ENCODE measurements at places on chromosomes 5 and 9.

DNA sequence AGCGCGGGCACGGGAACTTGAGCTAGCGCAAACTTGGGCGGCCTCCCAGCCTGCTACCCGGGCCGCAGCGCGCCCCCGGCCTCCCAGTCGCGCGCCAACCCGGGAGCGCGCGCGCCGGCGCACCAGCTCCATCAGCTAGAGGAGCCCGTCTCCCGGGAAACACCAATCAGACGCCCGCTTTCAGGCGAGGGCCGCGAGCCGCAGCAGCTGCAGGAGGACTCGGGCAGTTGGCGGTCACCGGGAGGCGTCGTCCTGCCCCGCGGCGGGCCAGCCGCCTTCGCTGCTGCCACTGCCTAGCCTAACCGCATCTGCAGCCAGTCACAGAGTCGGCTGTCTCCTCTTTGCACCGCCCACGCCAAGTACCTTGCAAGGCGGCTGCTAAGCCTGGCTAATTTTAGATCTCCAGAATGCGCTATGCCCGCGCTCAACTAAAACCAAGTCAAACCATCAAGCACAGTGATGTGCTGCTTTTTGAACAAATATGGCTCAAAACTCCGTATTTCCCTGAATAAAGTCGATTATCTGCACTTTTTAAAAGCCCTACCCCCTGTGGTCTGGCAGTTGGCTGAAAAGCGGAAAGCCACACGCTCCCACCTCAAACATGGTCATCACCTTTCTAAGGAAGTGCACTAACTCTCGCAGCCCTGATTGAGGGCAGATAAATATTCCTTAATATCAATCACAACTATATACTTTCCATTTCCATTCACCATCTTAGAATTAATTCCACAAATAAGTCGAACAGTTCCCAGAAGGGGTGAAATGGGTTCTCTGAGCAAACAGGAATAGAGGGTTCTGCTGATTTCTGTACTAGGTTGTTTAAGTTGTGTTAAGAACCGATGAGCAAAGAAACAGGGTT lies 221.8 kb downstream of the MEF2C start:
- peak; percentile 54 for DNase-seq

GRCh38 chr5:141508798-141509611 lies 20.1 kb downstream of the PCDHGC5 start:
- no peak for DNase-seq

DNA sequence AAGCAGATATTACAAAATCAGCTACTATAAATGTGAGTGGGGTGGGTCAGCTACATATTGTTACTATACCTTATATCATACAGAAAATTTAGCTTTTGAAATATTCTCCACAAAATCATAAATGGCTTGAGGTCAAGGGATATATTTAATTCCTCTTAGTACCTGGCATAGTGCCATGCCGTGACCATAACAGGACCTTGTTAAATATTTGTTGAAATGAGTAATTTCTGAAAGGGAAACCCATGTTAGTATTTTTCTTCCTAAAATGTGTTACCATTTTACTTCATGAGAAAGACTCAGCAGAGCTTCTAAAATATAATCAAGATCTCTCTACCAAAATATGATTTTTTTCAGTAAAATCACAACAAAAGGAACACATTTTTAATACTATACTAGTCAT lies 14.8 kb downstream of the ATP10B start:
- DNase-seq = no peak

DNA sequence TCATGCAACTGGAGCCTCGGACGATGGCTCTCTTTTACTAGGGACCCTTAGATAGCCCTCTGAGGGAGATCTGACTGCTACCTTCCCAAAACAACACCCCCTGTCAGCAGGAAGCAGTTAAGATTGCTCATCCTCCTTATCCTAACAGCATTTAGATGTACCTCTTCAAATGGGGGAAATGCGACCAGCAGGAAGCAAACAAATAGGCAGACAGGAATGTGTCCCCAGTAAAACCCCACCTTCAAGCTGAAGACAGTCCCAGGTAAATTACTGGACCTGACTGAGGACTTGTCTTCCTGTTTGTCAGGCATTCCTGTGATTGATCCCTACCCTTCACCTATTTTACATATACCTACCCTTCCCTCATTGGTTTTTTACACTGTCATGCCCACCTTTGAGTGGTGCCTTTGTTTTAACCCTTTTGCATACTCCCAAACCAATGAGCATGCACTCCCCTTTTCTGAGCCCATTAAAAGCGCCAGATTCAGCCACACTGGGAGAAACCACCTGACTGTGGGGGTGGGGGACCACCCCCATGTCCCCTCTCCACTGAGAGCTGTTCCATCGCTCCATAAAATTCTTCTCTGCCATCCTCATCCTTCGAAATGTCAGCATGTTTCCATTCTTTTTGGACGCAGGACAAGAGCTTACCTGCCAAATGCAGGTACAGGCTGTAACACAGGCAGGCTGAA lies 954.0 kb upstream of the CDH6 start:
- DNase-seq = no peak

GRCh38 chr5:99061711-99062110 lies 132.9 kb upstream of the CHD1 start:
- DNase-seq = no peak

GRCh38 chr5:121121786-121122185 lies 657.7 kb downstream of the PRR16 start:
- no peak for DNase-seq

DNA sequence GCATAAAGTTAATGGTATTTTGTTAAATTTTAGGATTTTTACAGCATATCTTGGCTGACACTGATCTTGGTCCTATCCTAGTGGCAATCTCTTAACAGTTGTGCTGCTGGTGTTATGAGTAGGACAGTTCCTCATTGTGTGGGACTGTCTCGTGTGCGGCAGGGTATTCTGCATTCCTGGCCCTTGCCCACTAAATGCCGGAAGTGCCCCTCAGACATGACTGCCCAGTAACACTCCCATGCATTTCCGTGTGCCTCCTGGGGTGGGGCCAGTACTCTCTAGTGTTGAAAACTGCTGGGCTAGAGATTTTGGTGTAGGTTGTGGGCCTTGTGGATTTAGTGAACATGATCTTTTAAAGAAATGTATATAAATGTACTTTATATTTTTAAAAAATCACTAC lies 227.1 kb upstream of the DMRT1 start:
- no peak for DNase-seq

DNA sequence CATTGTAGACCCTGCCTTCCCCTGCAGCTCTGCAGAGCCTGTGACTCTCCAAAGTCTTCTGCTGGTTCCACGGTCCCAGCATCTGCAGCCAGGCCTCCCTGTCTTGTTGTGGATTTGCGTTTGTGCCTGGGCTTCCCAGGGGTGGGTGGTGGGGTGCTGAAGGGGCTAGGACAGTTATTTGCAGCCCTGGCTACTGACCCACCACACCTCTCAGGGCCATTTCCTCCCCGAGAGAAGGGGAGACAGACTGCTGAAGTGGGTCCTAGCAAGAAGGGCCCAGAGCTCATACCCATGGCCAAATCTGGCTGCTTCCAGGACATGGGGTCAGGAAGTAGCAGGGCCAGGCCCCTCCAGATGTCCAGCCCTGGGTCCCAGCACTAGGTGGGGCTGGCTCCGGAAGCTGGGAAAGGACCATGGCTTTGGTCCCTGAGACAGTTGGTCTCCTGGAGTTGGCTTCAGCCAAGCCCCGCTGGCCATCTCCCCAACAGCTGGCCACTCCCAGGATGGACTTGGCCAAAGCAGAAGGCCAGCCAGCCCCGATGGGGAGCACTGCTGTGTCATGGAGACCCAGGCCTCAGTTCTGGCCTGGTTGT lies 26.3 kb downstream of the GSN start:
- no peak for DNase-seq

DNA sequence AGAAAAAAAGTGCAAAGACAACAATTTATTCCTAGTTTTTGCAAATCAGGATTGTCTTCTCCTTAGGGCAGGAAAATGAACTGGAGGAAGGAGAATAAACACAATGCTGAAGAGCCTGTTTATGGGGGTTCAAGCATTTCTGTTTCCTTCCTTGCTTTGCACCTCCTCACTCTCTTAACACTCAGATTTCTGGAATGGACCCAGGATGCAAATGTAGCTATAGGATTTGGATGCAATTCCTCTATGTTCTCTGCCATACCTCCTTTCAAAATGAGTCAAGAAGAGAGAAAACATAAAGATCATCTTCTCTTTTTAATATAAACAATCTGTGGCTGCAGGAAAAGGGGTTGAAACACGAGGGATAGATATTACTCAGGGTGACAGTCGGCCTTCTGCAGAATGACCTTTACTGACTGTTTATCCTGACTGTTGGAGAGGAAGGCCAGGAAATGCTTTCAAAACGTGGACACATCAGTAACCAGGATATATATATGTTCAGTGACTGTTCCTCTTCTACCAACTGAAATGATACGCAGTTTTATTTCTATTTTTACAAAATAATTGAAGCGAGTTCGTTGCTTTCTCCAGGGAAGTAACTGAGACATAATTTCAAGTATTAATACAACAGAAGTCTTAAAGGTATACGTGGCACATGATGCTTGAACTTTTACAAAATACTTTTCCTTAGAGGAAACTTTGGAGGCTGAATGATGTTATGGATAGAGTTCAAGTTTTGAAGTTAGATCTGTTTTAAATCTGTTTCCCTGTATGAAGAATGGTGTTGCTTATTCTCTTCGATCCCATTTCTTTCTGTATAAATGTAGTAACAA lies 44.4 kb downstream of the ACTBL2 start:
- no peak for DNase-seq

DNA sequence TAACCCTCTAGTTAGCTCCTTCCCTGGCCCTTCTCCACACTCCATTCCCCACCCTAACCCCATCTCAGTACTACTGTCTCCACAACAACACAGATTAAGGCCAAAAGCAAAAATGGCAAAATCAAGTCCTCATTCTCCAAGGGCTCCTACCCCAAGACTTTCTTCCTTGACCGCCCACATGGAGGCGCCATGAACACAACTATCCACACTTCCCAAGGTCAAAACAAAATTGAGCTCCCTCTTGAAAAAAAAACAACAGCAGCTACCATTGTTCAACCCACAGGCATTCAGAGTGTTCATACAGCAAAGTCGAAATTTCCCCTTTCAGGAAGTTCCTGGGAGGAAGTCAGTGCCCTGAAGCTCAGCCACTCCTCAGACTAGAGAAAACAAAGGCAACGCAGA lies 54.4 kb downstream of the GNAQ start:
- peak; percentile 32 for DNase-seq

- DNase-seq = no peak
These were observed 27.4 kb downstream of the ABO start for GRCh38 chr9:133247632-133248031.

- DNase-seq = no peak
These were observed 3.7 kb downstream of the SIL1 start for GRCh38 chr5:139194486-139194885.

DNA sequence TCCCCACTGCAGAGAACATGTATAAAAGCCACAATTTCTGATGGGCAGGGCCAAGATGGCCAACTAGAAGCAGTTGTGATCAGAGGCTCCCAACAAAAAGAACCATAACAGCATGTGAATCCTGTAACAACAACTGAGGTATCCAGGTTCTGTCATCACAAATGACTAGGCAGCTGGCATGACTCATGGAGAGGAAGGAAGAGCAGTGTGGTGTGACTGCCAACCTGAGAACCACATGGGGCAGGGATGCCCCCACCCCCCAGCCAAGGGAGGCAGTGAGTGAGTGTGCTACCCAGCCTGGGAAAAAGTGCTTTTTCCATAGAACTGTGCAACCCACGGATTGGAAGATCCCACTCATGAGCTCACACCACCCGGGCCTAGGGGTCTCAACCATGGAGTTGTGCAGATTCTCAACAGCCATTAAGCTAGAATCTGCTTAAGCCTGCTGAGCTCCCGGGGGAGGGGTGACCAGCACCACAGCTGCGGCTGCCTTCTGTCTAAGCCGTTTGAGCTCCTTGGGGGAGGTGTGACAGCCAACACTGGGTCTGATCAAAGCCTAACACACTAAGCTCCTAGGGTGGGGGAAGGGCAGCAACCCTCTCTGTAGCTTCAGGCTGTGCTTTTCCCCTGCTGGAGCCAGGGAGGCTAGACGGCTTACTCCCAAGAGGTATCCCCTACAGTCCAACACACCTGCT lies 80.1 kb upstream of the DMAC1 start:
- peak; percentile 52 for DNase-seq

- DNase-seq = no peak
These were observed 215.1 kb downstream of the CD180 start for GRCh38 chr5:66981266-66982055.

DNA sequence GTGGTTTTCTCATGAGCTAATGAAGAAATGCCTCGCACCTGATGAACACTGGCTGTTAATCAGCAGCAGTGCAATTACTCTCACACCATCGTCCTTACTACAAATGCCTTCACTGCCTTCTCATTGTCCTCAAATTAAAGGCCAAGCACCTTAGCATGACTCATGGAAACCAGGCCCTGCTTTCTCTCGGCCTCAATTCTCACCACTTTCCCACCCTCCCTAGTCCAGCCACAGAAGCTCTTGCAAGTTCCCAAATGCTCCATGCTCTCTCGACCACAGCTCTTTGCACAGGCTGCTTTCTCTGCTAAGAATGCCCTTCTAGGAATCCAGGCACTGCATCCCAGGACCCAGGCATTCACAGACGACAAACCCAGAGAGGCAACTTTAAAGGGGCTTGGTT lies 94.6 kb upstream of the KLF4 start:
- DNase-seq = no peak

DNA sequence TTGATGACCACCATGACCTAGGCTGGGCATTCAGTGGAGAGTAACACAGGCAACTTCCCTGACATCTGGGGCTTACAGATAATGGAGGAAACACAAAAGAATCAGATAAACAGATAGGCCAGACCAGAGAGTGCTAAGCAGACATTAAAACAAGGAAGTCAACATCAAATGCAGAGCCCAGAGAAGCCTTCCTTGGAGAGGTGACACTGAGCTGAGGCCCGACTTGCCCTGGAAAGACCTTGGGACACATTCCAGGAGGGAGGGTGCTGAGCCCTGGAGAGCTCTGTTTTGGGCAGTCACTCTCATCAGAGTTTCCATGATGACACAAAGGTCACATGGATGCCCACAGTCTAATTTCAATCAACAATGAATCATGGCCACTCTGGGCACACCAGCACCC lies 31.9 kb upstream of the C5orf58 start:
- DNase-seq = no peak

GRCh38 chr5:18037718-18038117 lies 403.5 kb downstream of the TAF11L14 start:
- DNase-seq = no peak

DNA sequence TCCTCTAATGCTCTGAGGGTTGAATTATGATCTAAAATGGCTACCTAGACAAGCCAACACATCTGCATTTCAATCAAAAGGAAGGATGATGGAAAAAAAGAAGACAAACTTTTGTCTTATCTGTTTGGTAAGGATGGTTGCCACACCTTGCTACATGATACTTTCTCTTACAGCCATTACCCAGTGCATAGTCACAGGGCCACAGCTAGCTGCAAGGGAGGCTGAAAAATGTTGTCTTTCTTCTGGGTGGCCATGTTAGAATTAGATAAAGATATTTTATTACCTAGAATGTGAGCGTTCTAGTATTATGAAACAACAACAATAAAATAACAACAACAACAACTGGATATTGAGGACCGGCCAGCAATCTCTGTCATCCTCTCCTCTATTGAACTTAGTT lies 4.7 kb upstream of the AOPEP start:
- no peak for DNase-seq

- DNase-seq = peak; percentile 51
These were observed 389.3 kb upstream of the DMAC1 start for GRCh38 chr9:8188723-8189407.

Data from stimulated activated naive CD8-positive, alpha-beta T cell treated with anti-CD3 and anti-CD28 coated beads, Interleukin-15, amount 100 ng/mL, for 72 hours (primary cell).